ENCODE measurements at places on chromosomes 16 and 17. TPM values are rescaled to one million over a fixed set of nuclear protein-coding genes. Genes with fewer than 3 reads are reported as not detected.

DNA sequence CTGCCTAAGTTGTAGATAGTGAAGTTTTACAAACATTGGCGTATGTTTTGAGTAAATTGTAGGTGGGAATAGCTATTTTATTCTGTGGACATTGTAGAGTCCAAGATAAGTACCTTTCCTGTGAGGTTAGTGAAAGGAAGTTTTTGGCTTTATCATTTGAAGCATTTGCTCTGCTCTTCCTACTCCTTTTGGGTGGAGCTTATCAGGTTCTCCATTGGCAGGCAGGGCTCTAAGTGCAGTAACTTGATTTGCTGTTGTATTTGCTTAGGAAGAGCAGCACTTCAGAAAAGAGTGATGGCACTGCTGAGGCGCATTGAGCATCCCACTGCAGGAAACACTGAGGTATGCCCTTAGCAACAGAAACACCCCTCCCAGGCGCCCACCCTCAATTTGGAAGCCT, 70.1 kb downstream of the OMG start:
- DNase-seq = no peak

The PRSS36 gene
- total RNA-seq = 1.0 TPM

GRCh38 chr16:58727028-58727781, 6.9 kb downstream of the GOT2 start:
- DNase-seq = no peak

- DNase-seq = no peak
Observed at GRCh38 chr16:84992717-84993075, 18.6 kb downstream of the ZDHHC7 start.

DNA sequence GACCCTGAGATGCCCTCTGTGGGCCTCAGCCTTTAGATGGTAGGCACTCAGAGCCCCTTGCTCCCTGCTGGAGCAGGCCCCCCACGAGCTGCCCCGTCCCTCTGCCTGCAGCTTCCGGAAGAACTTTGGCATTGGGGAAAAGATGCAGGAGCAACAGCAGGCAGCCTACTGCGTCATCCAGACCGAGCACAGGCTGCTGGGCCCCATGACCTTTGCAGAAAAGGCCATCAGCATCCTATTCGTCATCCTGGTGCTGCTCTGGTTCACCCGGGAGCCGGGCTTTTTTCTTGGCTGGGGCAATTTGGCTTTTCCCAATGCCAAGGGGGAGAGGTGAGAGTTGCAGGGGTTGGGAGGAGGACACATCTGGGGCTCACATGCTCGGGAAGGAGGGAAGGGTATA, 12.7 kb upstream of the FOXN1 start:
- no peak for DNase-seq

The RMI2 gene
- 78.1 TPM for total RNA-seq

DNA sequence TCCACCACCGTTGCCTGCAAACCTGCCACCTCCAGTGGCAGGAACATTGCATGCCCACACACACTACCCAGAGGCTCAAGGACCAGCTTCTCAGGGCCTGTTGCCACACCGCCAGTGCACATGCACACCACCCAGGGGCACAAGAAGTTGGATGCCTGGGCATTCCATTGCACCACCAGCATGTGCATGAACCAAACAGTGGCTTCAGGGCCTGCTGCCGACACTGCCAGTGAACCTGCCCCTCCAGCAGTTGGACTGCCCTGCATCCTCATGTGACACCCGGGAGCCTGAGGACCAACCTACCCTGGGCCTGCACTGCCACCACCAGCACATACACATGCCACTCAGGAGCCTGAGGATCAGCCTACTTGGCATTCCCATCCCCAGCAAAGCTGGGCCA, 303.7 kb downstream of the KCNJ2 start:
- no peak for DNase-seq

DNA sequence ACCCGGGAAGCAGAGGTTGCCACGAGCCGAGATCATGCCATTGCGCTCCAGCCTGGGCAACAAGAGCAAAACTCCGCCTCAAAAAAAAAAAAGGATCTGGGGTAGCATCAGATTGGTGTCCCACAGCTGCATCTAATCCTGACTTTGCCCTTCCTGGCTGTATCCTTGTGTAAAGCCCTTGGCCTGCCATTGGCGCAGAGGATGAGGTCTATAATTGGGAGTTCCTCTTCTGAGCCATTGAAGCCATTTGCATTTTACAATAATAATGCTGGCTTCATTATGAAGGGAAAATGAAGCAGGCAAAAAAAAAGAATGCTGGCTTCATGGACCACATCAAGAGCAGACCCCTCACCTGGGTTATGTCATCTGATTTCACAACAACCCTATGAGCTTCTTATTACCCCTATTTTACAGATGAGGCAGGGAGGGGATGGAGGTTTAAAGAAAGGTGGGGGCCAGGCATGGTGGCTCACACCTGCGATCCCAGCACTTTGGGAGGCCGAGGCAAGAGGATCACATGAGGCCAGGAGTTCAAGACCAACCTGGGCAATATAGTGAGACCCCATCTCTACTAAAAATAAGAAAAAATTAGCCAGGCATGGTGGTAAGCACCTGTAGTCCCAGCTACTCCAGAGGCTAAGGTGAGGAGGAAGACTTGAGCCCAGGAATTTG, 1.2 kb upstream of the LITAFD start:
- DNase-seq = no peak

- DNase-seq = no peak
Observed at GRCh38 chr17:69223809-69224208, 4.8 kb downstream of the ABCA10 start.

- DNase-seq = no peak
Observed at GRCh38 chr16:28983644-28984043, 1.2 kb upstream of the LAT start.

GRCh38 chr16:2779978-2780898, 3.2 kb upstream of the ELOB start:
- DNase-seq = no peak

GRCh38 chr16:49439676-49440075, 66.1 kb downstream of the C16orf78 start:
- no peak for DNase-seq

DNA sequence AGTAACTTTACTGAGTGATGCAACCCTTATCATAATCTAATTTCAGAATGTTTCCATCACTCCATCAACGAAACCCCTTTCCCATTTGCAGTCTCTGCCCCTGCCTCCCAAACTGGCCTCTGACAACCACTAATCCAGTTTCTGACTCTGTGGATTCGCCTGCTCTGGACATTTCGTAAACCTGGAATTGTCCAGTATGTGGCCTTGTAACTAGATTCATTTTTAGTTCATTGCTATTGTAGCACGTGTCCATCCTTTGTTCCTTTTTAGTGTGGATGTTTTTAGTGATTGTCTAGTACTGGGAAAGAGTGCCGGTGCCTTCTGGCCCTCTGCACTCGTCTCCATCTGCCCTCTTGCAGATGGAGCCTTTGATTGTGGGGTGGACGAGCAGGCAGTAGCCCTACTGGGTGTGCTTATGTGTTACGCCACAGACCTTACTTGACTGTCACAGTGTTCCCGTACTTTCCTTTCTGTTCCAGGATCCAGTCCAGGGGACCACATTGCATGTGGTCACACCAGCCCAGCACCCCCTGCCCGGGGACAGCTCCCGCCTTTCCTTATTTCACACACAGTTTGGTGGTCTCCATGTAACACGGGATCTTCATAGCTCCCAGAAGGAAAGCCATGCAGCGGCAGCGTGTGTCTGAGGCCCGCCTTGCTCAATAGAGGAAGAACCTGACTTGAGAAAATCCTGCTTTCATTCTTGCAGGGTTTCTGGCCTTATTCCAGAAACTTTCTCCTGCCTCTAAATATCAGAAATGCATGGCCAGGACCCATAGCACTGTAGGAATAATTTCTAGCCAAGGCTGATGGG, 8.8 kb downstream of the KIAA0513 start:
- DNase-seq = no peak

DNA sequence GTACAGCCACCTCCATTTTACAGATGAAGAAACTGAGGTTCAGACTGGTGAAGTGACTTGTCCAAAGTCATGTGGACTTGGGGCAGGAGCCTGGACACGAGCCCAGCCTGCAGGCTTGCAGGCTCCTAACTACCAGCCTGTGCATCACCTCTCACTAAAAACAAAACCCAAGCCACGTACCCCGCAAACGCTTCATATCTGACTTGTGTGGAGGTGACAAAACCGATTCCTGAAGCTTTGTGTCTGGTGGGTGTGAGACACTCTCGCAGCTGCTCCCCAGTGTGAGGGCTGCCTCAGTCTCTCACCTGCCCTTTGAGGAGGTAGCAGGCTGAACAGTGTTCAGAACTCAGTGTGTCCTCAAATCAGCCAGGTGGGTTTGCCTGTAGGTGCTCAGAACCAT, 8.4 kb downstream of the HNF1B start:
- DNase-seq = no peak

The RND2 gene
- total RNA-seq = not detected

DNA sequence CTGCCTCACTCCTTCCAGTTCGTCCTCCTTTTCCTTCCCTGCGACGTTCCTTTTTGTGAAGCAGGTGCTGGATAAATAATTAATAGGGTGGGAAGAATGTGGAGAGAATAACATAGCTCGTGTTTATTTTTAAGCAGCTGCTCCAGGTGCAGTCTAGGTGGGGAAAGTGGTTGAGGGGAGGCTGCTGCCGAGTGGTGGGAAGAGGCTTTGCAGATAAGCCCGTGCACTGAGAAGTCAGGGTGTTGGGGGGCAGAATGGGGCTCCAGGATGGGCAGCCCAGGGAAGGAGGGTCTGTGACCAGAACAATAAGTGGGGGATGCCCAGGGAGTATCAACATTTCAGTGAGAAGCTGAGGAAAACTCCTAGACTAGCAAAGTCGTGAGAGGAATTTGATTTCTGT, 300.5 kb downstream of the CPPED1 start:
- DNase-seq = no peak

The LRRC37B gene
- total RNA-seq = 27.9 TPM

The CCL8 gene
- total RNA-seq = not detected

The ELMO3 gene
- total RNA-seq = 7.0 TPM

The FOXJ1 gene
- 0.56 TPM for total RNA-seq

DNA sequence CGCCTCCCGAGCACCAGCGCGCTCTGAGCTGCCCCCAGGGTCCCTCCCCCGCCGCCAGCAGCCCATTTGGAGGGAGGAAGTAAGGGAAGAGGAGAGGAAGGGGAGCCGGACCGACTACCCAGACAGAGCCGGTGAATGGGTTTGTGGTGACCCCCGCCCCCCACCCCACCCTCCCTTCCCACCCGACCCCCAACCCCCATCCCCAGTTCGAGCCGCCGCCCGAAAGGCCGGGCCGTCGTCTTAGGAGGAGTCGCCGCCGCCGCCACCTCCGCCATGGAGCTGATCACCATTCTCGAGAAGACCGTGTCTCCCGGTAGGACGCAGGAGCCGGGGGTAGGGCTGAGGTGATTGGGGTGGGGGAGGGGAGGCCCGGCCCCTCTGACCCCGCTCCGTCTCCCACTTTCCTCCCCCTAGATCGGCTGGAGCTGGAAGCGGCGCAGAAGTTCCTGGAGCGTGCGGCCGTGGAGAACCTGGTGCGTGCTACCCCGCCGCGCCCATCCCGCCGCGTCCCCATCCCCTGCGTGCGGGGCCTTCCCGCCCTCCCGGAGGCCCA, 329 bp downstream of the KPNB1 start:
- no peak for DNase-seq

DNA sequence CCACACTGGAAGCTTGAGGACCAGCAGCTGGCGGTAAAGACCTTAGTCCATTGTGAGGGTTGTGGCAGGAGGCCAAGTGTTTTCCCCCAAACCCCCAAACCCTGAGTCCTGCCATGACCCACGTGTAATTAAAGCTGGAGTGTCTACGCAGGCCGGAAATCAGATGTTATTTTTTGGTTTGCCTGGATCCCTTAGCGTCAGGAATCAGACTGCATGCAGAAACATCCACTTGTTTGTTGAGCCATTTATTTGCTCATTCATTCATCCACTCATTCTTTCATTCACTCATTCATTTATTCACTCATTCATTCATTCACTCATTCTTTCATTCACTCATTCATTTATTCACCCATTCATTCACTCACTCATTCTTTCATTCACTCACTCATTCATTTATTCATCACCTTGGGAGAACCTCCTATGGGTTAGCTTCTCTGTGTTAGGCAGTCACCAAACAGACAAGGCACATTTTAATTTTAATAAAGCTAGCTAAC, 313.1 kb downstream of the MAF start:
- no peak for DNase-seq

DNA sequence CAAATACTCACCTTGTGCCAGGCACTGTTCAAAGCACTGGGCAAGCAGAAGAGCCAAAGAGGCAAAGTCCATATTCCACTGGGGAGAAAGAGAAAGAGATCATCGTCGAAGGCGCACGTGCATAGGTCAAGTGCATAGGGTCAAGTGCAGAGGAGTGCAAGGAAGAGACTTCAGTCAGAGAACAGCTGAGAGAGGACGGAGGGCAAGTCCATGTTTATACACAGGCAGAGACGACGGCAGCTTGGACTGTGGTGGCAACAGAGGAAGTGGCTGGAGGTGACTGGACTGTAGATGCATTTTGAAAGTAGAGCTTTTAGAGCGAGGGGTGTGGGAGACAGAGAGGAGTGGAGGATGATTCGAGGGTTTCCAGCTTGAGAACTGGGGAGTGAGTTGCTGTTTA, 74.7 kb upstream of the SDK2 start:
- no peak for DNase-seq

DNA sequence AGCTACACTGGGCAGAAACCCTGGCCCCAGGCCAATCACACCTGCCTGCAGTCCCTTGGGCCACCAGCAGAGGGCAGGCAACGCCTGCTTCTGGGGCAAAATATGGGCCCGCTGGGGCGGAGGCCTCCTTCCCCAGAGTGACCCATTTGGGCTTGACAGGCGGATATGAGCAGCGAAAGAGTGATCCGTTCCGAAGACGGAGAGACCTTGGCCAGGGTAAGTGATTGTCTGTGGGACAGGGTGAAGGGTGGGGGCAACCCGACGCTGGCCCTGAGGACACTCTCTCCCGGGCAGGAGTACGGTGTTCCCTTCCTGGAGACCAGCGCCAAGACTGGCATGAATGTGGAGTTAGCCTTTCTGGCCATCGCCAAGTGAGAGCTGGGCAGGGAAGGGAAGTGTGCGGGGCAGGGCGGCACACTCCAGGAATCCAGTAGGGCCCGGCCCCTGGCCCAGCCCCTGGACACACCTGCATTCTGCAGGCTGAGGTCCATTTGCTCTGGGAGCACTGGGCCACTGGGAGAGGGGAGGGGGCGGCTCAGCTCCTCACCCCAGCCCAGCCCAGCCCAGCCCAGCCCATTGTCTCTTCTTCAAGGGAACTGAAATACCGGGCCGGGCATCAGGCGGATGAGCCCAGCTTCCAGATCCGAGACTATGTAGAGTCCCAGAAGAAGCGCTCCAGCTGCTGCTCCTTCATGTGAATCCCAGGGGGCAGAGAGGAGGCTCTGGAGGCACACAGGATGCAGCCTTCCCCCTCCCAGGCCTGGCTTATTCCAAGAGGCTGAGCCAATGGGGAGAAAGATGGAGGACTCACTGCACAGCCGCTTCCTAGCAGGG, 3.5 kb upstream of the NHERF1 start:
- peak; percentile 98 for DNase-seq

The MTHFSD gene
- 20.5 TPM for total RNA-seq

The CCL23 gene
- total RNA-seq = not detected

- no peak for DNase-seq
Observed at GRCh38 chr16:24773771-24774427, 44.4 kb downstream of the TNRC6A start.

Data from activated naive CD4-positive, alpha-beta T cell treated with anti-CD3 and anti-CD28 coated beads, Interleukin-2, amount 50 U/mL, for 72 hours (primary cell).